ENCODE measurements at places on chromosomes 4 and X. TPM values are rescaled to one million over a fixed set of nuclear protein-coding genes. Genes with fewer than 3 reads are reported as not detected.

The NCBP2L gene
- not detected for total RNA-seq

The NOX1 gene
- not detected for total RNA-seq

The PAGE1 gene
- total RNA-seq: not detected

The SLC39A8 gene
- total RNA-seq: 11.1 TPM

The GAGE1 gene
- not detected for total RNA-seq

The CT83 gene
- not detected for total RNA-seq

The RNF212 gene
- total RNA-seq: not detected

The PAGE5 gene
- total RNA-seq: not detected

- DNase-seq: no peak
These were observed at the start of gene P2RY10 for GRCh38 chrX:78945186-78945912. TSS of gene P2RY10 (plus strand) at chrX:78945391. CDS start at chrX:78960521, 15,130 bp downstream.

DNA sequence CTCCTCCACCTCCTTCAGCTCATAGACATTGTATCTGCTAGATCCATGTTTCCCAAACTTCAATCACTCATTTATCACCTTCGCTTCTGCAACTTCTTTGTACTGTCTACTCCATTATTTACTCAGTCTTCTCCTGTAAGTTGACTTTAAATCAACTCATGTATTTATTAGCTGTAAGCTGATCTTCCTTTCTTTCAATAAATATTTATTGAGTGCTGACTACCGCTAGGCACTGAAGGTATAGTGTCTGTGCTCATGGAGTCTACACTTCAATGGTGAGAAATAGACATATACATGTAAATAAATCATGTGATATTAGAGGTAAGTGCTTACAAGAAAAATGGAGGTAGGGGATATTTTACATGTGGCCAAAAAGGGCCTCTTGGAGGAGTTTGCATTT, 74.6 kb downstream of the RASL11B start:
- no peak for DNase-seq

DNA sequence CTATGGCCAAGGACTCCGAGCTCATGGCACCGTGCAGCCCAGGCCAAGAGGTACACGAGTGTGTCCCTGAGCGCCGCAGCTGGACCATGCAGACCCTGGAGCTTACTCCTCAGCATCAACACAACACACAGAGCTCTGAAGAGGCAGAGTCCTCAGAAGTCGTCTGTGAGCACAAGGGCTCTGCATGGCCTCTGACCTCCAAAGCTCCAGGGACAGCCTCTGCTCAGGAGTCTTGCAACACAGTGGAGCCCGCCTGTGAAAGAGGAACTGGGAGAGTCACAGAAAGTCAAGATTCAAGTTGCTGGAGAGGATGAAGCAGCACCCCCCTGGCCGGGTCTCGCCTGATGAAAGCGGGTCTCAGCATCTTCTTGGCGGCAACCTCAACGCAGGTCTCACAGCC, 2.9 kb downstream of the LRPAP1 start:
- DNase-seq: no peak

- DNase-seq: no peak
These were observed 14.6 kb downstream of the CTAG1A start for GRCh38 chrX:154599531-154599930.

DNA sequence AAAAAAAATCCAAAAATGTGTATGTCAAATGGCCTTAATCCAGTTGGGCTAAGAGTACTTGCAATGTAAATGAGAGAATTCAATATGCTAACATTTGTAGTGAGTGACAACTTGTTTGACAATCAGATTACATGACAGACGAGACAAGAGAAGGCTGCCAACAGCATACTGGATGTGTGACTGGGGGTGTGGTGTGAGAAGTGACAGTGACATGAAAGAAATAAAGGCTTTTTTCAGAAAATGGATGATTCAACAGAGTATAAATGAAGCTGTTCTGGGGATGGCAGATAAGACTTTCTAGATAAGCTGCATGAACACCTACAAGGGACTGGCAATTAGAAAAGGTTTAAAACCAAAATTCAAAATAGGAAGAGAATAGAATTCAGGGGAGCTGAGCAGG, 143.4 kb downstream of the CENPC start:
- DNase-seq: no peak

- no peak for DNase-seq
These were observed 18.6 kb downstream of the ATP8A1 start for GRCh38 chr4:42638321-42638720.

DNA sequence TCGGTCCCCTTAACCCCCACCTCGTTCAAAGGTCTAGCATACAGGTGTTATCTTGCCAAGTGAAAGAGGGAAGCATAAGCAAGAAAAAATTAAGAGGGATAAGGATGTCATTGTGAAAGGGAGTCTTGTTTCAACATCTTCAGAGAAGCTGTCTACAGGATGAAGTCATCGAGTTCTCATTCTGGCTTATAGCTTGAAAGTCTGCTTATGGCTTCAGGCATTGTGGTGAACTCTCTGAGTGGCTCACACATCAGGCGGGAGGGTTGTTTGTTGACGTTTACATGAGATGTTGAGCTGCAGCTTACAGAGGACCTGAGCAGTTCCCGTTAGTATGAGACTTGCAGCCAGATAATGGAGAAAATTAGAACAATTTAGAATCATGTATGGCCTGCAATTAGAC, 16.6 kb downstream of the MAGEA9B start:
- no peak for DNase-seq

DNA sequence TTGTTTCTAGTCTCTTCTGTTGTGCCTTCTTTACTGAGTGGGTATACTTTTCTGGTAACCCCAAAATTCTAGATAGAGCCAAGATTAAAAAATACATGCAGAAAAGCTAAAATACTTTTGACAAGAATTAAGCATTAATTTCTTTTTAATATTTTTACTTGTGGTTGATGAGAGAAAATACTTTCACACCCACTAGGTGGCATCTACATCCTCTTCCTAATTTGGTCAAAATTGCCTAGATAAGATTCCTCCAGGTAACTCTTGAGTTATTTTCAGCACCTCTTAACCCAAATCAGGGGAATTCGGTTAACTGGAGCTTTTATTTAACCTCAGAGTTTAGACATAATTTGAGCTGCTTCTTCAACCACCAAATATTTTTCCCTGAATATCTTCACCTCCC, 28.4 kb upstream of the COX7B2 start:
- DNase-seq: peak; percentile 20

DNA sequence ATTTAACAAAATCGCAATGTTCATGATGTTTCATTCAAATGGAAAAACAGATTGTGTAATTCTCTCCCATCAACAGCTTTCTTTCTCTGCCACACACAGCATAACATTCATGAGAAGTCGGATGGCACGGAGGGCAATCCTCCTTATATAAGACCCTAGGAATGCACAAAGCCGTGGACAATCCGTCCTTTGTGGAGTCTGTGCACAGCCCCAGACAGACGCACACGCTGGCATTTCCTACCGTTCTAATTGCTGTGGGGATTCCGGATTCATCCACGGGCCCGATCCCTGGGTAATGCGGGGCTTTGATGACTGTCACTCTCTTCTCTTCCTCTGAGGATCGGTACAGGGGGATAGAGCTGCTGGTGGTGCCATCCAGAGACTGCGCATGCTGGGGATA, 121.9 kb upstream of the PDLIM3 start:
- peak; percentile 25 for DNase-seq

- no peak for DNase-seq
These were observed 16.1 kb upstream of the CXCL3 start for GRCh38 chr4:74054483-74055047.

DNA sequence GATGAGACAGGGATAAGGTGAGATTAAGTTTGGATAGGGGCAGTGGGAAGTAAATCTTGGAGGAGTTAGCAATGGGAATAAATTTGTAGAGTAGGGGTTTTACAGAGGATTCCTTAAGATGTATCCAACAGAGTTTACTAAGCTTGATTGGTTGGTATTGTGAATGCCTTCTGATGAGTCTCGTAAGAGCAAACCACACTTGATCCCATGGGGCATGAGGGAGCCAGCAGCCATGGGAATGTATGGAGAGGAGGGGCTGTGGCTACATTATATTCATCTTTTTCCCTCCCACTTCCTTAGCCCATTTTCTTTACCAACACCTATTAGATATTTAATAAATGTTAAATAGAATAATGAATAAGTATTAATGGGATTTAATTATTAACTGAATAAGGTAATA, 126.6 kb upstream of the NDST3 start:
- no peak for DNase-seq

GRCh38 chr4:168919706-168920324, 90.2 kb downstream of the CBR4 start:
- DNase-seq: no peak

DNA sequence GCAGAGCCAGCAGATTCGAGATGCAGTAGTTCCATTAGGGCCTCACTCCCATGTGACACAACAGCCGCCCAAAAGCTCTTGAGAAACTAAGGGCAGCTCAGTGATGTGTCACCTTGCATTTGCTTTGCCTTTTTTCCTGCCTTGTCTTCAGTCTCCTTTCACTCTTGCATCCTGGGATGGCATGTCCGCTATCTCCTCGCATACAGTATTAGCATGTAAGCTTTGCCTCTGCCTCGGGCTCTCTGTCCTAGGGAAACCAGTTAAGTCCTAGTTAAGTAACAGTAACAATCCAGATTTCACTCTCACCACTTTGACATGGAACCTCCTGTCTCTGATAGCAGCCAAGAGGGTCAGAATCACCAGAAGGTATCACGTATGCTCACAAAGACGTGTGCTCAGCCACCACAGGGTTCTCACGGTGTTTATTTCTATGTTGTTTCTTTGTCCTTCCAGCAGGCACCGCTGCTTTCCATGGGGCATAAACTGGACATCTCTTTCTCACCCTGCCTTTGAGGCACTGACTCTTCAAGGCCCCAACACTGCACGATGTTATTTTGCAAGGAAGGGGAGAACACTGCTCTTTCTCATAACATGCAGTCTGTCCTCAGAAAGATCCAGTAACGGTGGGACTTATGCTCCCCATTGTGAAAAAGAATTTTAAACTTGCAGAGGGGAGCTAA, 26.7 kb upstream of the SORBS2 start:
- DNase-seq: no peak

DNA sequence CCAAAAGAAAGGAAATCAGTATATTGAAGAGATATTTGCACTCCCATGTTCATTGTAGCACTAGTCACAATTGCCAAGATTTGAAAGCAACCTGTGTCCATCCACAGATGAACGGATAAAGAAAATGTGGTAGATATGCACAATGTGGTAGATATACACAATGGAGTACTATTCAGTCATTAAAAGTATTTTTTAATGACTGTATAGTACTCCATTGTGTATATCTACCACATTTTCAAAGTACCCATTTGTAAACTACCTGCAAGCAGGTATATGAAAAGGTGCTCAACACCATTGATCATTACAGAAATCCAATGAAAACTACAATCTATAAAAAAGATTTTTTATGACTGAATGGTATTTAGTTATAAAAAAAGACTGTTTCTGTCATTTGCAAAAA, 200.4 kb downstream of the UNC5C start:
- no peak for DNase-seq

Measured in G401 (cell line).